ENCODE measurements at places on chromosomes 13 and 19.

- DNase-seq: no peak
These were observed 52.4 kb downstream of the MLLT1 start for GRCh38 chr19:6227156-6227935.

- DNase-seq: no peak
These were observed 7.7 kb downstream of the NFILZ start for GRCh38 chr19:8638078-8638619.

- DNase-seq: no peak
These were observed 150.9 kb downstream of the RFC3 start for GRCh38 chr13:33968520-33969507.

DNA sequence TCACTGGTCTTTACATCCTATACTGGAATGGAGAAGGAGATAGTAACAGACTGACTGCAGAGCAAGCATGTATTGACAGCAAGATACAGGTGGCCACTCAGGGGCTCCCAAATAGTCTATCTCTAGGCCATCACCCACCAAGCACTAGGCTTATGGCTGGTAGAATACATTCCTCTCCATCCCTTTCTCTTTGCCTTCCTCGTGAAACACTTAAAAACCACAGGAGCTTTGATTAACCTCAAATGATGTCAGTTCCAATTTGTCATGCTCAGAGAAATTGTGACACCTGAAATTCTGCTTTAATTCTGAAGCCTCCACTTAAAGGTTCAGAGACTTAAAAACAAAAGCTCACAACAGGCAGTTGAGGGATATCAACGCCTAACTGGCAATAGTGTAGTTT, 17.2 kb downstream of the ENOX1 start:
- DNase-seq: no peak

GRCh38 chr19:46350758-46351159, 3.9 kb downstream of the PPP5C start:
- DNase-seq: no peak

DNA sequence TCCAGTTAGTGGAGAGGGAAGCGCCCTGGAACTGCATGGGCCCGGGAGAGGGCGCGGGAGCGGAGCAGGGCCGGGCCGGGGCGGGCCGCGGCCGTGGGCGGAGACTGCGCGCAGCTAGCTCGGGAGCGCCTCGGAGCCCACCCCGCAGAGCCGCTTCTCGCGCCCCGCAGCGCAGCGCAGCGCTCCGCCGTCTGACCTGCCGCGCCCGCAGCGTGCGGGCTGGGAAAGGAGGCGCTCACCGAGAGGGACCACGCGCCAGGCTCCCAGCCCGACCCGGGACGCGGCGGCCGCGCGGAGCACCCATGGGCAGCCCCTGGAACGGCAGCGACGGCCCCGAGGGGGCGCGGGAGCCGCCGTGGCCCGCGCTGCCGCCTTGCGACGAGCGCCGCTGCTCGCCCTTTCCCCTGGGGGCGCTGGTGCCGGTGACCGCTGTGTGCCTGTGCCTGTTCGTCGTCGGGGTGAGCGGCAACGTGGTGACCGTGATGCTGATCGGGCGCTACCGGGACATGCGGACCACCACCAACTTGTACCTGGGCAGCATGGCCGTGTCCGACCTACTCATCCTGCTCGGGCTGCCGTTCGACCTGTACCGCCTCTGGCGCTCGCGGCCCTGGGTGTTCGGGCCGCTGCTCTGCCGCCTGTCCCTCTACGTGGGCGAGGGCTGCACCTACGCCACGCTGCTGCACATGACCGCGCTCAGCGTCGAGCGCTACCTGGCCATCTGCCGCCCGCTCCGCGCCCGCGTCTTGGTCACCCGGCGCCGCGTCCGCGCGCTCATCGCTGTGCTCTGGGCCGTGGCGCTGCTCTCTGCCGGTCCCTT, at the start of gene MLNR:
TSS of gene MLNR (plus strand) at position 303 of the 820 bp plus-strand sequence. CDS start at position 303, 0 bp downstream.
- DNase-seq: peak; percentile 59

- no peak for DNase-seq
These were observed 46.8 kb downstream of the MIPEP start for GRCh38 chr13:23842406-23842805.

- no peak for DNase-seq
These were observed 13.2 kb upstream of the LHFPL6 start for GRCh38 chr13:39616087-39616694.

GRCh38 chr13:113876346-113877148, 12.7 kb upstream of the GAS6 start:
- DNase-seq: no peak

- no peak for DNase-seq
These were observed 27.7 kb upstream of the MBNL2 start for GRCh38 chr13:97194479-97194878.

- DNase-seq: no peak
These were observed 69.8 kb downstream of the KCNRG start for GRCh38 chr13:50085063-50085462.

GRCh38 chr13:25803641-25804040, 248.2 kb downstream of the SHISA2 start:
- no peak for DNase-seq

DNA sequence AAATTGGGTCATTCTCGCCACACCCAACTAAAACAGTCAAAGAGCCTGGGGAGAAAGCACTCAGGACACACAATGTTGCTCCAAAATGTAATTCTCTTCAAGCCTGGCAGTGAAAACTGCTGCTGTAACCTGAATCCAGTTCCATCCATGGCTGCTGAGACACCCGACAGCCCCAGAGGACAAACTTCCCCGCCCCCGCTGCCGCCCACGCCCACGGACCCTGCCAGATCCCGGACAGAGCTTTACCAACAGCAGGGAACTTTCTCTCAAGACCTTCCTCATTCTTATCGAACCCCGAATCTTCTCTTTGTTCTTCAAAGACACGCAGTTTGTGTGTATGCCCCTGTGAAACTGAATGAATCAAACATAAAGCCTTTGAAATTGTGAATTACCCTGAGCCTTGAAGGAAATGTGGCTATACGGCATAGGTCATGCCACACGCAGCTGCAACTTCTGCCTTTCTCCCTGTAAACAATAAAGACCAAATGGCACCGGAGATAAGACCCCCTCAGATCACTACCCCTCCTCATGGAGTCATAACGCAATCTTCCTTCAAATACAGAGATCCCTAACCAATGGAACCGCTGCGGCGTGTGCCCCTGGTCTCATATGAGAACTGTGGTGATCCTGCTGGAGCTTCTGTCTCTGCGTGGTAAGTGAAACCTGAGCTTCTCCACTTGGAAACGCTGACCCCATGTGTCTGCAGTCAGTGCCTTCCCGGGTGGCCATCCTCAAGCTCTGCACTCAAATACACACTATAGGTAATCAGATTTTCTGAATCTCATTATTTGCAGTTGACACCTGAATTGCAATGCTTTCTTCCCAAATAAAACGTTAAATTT, 4.8 kb upstream of the LAMP1 start:
- peak; percentile 22 for DNase-seq

DNA sequence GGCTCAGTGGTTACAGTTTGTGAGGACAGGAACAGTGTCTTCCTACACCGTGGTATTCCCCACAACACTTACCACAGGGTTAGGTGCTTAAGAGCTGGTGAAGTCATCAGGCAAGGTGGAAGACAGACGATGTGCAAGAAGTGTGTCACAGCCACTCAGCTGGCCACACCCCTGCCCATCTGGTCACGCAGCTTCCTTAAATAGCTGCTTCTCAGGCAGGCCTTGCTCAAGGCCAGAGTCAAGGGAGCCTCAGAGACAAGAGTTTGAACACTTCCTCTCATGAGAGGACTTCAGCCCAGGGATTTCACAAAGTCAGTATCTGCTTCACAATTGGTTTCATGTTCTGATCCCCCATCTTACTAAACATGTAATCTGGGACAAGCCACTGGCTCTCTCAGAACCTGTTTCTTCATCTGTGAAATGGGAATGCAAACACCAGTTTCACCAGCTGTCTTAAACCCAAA, 80.3 kb upstream of the FRY start:
- no peak for DNase-seq

GRCh38 chr13:101416181-101417042, at the start of gene NALCN:
NALCN (minus strand) TSS chr13:101416508; CDS start chr13:101399126, 17,382 bp downstream.
- DNase-seq: no peak

DNA sequence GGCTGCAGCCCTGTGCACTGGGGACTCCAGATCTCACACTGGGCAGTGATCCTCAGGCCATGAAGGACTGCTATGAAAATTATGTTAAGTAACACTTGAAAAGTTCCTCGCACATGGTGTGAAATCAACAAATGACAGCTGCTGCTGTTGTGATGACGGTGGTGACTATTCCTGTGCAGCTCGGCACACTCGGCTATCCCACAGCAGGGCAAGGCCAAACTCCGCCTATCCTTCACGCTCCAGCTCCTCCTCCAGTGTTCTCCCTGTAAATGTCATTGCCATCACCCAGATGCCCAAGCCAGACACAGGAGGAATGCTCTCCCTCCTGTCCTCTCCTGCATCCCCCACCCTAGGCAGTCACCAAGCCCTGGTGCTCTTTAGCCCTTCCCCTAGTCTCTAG, 31.3 kb downstream of the GRIK5 start:
- no peak for DNase-seq

GRCh38 chr13:46639033-46639981, 86.3 kb downstream of the LRCH1 start:
- DNase-seq: no peak

DNA sequence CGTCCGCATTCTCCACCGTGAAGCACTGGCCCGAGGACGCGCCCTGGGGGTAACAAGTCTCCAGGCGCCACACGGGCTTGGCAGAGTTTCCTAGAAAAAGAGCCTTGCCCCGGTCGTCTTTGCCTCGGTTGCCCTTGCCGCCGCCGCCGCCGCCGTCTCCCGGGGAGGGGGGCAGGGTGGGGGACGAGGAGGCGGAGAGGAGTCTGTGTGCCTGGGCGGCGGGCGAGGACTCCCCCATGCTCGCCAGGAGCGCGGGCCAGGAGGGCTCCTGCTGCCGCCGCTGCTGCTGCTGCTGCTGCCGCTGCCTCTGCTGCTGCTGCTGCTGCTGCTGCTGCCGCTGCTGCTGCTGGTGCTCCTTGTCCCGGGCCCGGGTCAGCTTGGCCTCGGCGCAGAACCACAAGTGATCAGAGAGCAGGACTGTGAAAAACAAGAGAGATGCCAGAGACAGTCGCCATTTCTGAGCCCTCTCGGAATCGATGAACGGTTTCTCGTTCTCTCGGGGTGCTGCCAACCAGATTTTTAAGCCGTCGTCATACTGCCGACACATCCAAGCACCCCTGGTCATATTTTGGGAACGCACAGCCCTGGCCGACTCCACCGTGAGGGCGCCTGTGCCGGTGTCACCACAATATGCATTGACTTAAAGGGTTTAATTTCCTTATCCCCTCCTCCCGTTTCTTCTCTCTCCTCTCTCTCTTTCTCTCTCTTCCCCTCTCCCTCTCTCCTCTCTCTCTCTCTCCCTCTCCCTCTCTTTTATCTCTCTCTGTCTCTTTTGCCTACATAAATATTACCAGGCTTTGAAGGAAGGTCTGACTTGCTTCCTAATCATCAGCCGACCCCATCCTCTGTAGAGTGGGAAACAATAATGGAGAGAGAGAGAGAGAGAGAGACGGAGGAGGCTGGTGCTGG, 349.1 kb downstream of the LIG4 start:
- DNase-seq: no peak

DNA sequence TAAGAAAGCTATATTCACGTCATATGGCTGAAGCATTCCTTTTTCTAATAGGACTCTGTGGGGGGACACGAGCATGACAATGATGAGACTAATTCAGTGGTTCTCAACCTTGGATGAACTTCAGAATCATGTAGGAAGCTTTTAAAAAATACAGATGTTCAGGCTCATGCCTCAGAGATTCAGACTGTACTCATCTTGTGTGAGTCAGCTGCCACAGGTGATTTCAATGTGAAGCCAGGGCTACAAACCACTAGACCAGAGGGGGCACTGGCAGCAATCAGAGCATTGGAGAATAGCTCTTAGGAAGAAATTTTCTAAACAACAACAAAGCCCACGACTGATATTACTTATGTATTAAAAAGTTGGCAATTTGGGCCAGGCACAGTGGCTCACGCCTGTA, 91.7 kb downstream of the SERP2 start:
- DNase-seq: no peak

DNA sequence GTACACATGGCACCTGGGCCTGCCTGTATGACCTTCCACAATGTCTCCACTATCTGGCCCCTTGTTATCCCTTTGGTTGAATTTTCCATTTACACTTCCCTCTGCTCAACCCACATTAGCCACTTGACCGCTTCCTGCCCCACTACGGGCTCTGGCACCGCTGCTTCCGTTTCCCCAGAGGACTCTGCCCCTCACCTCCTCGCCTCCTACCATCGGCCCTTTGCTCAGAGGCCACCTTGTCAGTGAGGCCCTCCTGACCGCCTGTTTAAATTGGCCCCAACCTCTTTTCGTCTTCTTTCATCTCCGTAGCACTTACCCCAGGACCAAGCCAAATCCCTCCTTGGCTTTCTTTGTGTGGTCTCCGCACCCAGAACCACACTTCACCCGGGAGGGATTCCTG, 47.4 kb downstream of the SOX1 start:
- DNase-seq: no peak

GRCh38 chr19:13834244-13835069, 39.2 kb downstream of the ZSWIM4 start:
- peak; percentile 58 for DNase-seq

DNA sequence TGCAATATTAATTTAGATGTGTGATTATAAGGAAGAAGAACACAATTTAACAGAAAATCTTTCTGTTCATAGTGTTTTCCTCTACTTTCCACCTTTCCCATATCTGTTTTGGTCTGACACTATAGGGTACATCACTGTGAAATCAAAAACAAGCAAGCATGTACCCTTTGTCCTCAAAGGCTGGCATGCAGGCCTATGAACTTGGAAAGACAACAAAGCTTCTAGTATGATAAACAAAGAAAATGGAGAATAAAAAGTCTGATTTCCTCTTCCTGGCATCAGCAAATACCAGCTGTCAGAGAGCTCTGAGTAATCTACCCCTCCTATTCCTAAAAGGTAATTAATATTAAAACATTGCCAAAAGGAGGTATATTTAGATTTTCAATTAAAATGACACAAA, 5.6 kb upstream of the NEK3 start:
- no peak for DNase-seq

DNA sequence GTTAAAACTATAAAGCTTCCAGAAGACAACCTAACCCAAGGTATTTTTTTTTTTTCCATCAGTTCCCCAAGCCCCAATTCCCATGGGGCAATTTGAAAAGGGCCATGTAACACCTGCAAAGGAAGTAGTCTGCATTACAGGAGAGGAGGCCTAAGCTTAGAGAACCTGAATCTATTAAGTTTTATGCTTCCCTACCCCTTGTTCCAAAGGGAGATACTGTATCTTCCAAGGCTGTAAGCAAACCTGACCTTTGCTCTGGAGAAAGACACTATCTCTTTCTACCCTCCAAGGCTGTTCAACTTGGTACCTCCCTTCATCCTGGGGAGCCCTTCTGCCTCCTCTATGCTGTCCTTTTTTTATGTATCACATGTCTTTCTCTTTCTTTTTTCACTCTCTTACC, 15.0 kb downstream of the KATNAL1 start:
- DNase-seq: no peak

- DNase-seq: no peak
These were observed 33.6 kb downstream of the AKAP11 start for GRCh38 chr13:42305503-42305902.

- peak; percentile 31 for DNase-seq
These were observed 957 bp downstream of the NUMBL start for GRCh38 chr19:40689339-40690049.

Data from activated T-cell treated with anti-CD3 and anti-CD28 coated beads, Interleukin-2, amount 50 U/mL, for 1 hour (primary cell).